ENCODE measurements at places on chromosomes 2 and 18.

DNA sequence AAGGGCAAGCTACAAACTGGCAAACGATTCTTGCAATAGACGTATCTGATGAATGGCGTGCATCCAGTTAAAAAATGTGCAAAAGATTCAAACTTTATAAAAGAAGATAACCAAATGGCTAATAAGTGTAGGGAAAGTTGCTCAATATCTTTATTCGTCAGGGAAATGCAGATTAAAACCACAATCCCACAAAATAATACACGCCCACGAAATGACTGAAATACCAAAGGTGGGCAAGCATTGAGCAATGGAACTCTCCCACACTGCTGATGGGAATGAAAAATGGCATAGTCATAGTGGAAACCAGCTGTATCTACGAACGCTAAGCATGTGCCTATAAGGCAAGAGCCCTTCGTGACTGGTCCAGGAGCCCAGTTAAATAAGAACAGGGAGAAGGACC lies 168.6 kb upstream of the SIX2 start:
- no peak for DNase-seq

DNA sequence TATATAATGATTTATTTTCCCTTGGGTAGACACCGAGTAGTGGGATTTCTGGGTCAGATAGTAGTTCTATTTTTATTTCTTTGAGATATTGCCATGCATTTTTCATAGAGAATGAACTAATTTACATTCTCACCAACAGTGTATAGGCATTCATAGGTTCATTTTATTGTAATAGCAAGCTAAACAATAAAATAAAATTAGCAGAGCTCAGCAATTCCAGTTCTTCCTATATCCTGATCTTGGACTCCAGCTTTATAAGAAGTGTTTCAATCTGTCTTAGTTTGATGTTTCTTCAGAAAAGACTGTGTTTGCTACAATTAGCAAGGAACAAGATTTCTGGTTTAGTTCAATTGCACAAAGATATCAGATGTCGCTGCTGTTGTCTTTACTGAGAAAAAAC lies 1024.4 kb upstream of the LRRTM1 start:
- no peak for DNase-seq

DNA sequence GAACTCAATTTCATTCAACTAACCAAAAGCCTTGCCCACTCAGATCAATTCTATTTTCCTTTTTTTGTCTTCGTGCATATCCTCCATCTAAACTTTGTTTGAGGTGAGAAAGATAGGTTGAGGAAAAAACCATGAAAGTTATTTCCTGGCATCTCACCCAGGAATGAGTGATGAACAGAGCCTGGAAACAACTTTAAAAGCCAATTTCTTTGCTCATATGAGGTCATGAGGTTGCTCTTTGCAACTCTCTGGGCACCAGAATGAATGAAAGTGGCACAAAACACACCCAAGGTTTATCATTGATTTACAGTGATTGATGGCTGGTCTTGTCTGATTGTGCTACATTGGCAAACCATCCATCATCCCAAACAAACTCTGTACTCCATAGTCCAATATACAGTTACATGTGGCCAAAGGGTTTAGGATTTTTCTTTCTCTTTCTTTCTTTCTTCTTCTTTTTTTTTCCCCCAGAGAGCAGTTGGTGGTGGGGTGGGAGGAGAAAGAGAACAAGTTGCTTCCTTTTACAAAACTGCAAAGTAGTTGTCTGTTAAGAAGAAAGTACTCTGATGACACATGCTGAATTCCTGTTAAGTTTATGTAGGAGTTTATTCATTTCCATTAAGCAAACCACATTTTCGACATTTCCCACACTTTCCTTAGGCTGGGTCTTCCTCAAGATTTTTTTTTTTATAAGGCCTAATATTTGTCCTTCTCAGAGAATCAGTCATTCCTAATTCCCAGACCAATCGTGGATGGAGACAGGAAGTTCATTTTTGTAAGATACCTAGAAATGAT lies 575.9 kb upstream of the ZEB2 start:
- no peak for DNase-seq

- DNase-seq, result no peak
These were observed 96.8 kb downstream of the DNAH6 start for GRCh38 chr2:84613082-84613481.

DNA sequence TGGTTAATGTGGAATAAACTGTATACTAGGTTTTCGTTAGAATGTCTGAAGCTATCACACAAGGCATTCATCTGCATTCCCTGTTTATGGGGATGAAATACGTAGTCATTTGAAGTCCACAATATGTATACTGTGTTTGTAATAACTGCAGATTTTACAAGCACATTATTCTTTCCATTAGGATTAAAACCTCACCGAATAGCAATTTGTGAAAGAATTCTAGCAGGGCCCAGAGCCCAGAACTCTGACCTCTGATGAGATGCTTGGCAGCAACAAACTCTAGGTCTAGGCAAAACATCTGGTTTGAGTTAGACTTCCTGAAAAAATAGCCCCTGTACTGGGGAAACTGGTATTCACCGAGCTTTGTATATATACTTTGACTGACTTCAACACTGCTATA lies 158.2 kb downstream of the SRBD1 start:
- DNase-seq, result no peak

DNA sequence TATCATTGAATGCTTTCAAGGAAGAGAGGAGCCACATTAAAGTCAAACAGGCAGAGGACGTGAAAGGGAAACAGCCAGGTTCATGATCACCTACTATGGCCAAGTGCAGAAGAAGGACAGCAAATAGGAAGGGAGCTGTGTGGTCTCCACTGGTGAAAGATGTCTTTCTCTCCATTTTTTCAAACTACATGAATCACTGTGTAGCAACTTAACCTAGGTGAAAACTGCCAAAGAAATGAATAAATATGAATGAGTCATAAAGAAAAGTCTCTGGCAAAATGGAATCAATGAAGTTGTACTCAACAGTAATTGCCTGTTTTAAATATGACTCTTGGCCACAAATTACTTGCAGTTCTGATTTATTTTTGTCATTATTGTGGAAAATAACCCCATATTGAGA lies 452.6 kb upstream of the PKDCC start:
- DNase-seq, result no peak

GRCh38 chr2:223956300-223956699 lies 963 bp upstream of the MRPL44 start:
- DNase-seq, result no peak

- DNase-seq, result no peak
These were observed 299.5 kb downstream of the CCDC102B start for GRCh38 chr18:69097349-69097748.

- peak; percentile 31 for DNase-seq
These were observed 34.5 kb upstream of the RAB31 start for GRCh38 chr18:9673296-9674251.

- no peak for DNase-seq
These were observed 120.6 kb downstream of the PTRHD1 start for GRCh38 chr2:24672589-24672988.

- DNase-seq, result no peak
These were observed 11.5 kb downstream of the SPRED2 start for GRCh38 chr2:65420712-65421431.

DNA sequence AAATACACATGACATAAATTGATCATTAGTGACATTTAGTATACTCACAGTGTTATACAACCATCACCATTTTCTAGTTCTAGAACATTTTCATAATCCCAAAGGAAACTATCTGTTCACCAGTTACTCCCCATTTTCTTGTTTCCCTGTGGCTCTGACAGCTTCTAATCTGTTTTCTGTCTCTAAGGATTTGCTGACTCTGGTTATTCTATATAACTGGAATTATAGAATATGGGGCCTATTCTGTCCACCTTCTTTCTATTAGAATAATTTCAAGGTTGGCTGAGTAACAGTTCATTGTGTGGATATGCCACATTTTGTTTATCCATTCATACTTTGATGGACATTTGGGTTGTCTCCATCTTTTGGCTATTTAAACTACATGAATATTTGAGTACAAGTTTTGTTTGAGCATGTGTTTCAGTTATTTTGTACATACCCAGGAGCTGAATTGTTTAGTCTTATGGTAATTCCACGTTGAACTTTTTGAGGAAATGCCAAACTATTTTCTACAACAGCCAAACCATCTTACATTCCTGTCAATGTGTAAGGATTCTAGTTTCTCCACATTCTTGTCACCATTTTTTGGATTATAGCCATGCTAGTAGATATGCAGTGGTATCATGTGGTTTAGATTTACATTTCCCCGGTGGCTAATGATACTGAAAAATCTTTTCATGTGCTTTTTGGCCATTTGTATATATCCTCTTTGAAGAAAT lies 20.5 kb downstream of the KIAA1328 start:
- DNase-seq, result no peak

GRCh38 chr2:197944416-197945096 lies 140.2 kb downstream of the PLCL1 start:
- no peak for DNase-seq

DNA sequence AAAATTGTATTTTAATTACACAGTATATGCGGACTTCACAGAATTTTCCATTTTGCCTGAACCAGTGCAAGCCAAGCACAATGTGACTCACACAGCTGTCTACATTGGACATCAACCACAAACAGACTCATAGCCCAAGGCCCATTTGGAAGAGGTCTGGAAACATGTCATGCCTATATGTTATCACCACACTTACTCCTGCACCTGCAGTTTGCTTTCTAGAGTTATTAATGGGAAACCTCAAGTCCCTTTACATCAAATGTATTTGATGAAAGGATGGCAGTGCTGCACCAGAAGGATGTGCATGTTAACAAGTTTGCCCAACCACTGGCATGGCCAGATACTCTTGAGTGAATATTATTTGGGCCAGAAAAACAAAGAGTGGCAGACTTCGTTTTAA lies 548.9 kb upstream of the CDH2 start:
- no peak for DNase-seq

DNA sequence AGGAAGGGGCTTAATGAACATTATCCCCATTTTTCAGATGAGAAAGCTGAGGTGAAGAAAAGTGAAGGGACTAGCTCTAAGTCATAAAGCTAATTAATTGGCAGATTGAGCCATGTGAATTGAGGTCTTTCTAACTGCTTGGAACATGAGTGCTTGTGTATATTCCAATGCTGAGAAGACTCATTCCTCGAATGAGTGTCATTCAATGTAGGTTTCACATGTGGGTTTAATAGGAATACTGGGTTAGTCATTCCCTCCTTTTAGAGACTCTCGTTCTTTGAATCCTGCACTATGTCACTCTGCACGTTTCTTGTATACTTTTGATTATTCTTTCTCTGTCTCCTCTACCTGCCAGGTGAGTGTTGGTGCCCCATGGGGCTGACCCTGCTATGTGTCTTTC lies 218.2 kb downstream of the HRH4 start:
- DNase-seq, result no peak

DNA sequence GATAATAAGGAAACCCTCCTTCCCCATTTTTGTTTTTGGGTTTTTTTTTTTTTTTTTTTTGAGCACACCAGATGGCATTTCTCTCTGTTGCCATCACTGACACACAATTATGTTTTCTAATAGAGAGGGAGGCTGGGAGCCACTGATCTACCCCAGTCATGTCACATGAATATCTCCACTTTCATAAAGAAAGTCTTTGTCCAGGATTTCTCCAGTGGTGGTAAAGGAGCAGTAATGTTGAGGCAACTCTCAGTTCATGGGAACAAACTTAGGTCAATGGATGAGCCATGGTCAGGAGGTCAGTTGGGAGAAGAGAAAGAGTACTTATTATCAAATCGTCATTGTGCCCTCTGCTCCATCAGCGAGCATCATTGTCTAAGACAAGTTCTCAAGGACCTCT lies 603.7 kb downstream of the ARHGAP15 start:
- no peak for DNase-seq

DNA sequence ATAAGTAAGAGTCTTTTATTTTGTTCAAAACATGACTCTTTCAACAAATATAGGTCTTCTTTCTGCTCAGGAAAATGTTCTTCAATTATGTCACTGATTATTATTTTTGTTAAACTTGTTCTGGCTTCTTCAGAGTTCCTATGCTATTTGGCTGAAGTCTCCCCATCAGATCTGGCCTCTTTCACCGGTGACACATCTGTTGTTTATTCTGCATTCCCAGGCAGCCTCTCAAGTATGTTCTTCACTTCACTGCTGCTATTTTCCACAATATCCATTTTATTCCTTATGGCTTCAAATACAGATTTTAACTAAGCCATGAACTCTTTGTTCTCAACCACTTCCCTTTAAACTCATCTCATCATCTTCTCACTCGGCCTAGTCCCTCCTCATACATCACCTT lies 45.7 kb downstream of the HDAC4 start:
- DNase-seq, result no peak

GRCh38 chr2:218582076-218582475 lies 13.4 kb downstream of the CNOT9 start:
- no peak for DNase-seq

DNA sequence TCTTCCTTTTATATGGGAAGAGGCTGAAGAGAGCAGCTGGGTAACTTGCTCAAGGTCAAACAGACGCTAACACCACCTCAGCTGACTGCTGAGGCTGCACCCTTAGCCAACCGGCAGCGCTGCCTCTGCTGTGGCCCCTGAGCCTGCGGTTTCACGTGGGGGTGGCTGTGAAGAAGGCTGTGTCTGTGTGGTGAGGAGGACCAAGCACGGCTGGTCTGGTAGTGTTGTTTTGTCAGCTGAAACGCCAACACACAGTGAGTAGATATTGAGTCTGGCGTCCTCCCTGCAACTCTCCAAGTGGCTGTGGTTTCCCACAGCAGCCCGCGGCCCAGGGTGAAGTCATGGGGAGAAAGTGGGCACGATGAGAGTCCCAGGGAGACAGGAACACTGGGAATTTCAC lies 69.6 kb downstream of the THNSL2 start:
- DNase-seq, result no peak

GRCh38 chr2:189542145-189542882 lies 38.3 kb downstream of the SLC40A1 start:
- no peak for DNase-seq

- no peak for DNase-seq
These were observed 139.4 kb downstream of the SEPTIN10 start for GRCh38 chr2:109474319-109474825.

DNA sequence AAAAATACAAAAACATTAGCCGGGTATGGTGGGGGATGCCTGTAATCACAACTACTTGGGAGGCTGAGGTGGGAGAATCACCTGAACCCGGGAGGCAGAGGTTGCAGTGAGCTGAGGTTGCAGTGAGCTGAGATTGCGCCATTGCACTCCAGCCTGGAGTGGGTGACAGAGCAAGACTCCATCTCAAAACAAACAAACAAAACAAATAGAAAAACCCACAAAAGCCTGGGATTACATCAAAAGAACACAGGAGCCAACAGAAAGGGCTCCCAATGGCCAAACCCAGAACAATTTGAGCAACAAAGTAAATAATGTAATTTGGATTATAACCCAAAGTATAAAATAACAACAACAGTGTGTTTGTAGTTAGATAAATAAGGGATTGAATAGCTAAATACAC lies 159.8 kb downstream of the UXS1 start:
- no peak for DNase-seq

- no peak for DNase-seq
These were observed 25.6 kb upstream of the TMEM178A start for GRCh38 chr2:39640107-39640506.

DNA sequence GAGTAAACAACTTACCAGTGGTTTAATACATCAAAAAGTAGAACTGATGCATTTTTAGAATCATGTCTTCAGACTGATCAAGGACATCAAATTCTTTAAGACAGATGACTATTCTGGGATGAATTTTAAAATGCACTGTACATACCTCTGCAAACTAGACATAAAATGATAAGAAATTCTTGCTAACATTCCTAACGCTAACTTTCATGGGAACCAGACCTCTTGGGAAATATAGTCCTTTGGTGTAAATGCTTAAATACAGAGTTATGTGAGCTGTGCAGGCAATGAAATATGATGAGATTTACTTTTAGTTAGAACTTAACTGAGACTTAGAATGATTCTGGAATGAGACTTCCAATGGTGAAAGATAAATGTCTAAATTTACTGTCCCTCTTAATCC lies 562.0 kb downstream of the NR4A2 start:
- no peak for DNase-seq

- no peak for DNase-seq
These were observed 5.7 kb downstream of the RPL37A start for GRCh38 chr2:216504376-216504762.

All from NCI-H524 treated with DMSO at 0.1 percent for 48 hours (cell line).